NCI-H774 (cell line): ENCODE measurements at places on chromosomes 16 and 17.
A peak's percentile ranks its signal among the peaks of the same experiment; 100 is the strongest.

DNA sequence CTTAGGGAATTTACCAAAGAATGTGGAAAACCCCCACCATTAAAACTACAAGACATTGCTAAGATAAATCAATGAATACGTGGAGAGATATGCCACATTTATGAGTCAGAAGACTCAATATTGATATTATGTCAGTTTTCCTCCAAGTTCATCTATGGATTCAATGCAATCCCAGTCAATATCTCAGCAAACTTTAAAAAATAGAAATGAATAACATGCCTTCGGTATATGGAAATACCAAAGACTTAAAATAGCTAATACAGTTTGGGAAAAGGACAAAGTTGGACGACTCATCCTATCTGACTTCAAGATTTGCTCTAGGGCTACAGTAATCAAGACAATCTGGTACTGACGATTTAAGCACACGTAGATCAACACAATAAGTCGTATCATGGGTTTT, 31.2 kb downstream of the PIK3R5 start:
- DNase-seq = no peak

DNA sequence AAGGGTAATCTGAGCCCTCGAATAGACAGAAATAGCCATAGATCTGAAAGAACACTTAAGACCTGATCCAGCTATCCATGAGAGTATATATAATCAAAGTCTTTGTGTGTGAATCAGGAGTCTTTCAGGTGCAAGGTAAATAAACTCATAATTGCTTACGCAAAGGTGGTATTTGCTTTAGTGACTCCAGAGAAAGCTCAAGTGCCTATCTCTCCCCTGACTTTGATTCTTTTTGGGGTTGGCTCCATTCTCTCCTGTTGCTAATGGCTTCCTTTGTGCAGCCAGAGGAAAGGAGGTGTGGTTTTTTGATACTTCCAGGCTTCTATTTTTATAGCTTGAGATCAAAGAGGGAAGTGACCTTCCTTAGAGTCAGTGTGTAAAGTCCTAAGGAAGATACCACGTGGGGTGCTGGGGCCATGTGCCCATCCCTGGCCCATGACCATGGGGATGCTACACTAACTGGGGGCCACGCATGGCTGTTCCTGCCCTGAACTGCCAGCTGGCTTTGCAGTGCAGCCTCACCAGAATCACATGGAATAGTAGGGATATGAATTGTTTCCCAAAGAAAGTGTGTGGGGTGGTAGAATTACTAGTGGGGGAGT, 45.8 kb downstream of the TENT4B start:
- peak; percentile 31 for DNase-seq

DNA sequence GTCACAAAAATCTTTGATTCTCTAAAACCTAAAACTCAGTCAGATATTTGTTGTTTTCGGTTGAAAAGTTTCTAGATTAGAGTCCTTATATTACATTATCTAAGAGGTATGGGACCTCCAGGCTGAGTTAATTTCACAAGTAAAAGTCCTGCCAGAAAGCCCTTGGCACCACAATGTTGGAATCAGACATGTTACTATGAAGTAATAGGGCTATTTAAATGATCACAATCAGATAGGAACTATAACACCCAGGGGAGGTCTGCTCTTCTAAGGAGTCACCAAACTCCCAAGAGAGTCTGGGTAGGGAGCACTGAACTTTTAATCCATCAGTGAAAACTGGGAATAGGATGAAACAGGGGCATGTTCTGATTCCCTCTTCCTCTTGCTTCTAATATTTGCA, 54.2 kb downstream of the WIPI1 start:
- no peak for DNase-seq

DNA sequence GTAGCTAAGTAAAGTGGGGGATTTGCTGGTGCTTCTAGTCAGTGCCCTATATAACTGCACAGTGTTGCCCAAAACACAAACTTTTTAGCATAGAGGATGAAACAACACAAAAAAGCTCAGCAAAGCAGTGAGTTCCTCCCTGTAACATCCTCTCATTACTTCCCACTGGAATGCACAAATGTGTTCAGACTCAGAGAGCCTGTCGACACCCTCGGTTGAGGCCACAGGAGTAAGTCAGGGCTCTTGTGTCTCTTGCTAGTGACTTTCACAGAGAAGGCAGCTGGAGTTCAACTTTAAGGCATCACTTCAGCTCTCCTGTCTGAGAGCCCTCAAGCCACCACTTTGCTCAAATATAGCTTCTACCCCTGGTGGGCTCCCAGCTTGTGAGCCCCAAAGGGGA, 107.2 kb upstream of the NETO2 start:
- no peak for DNase-seq

GRCh38 chr16:49730772-49731171, 125.1 kb downstream of the ZNF423 start:
- DNase-seq = no peak

DNA sequence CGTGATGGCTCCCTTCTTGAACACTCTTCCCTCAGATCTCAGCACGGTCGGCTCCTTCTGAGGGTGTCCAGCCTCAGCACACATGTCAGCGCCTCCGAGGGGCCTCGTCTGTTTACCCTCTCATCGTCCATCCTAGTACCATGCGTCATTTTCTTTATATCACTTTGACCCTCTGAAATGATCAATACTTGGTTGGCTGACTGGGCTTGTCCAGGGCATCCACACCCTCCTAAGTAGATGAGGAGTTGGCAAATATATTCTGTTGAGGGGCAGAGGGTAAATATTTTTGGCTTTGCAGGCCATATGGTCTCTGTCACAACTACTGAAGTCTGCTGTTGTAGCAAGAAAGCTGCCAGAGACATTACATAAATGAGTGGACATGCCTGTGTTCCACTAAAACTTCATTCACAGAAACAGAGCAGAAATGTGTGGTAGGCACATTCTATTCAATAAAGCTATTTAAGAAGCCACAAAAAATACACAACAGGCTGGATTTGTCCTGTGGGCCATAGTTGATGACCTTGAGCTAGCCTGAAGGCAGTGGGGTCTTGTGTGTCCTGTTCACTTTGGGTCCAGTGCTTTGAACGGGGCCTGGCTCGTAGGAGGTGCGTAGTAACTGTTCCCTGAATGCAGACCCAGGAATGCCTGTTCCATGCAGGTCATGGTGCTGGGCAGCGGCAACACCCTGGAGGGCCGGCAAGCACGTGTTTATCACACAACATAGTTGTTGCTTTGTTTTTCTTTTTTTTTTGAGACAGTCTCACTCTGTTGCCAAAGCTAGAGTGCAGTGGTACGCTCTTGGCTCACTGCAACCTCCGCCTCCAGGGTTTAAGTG, 185.8 kb downstream of the SNX29 start:
- DNase-seq = no peak

DNA sequence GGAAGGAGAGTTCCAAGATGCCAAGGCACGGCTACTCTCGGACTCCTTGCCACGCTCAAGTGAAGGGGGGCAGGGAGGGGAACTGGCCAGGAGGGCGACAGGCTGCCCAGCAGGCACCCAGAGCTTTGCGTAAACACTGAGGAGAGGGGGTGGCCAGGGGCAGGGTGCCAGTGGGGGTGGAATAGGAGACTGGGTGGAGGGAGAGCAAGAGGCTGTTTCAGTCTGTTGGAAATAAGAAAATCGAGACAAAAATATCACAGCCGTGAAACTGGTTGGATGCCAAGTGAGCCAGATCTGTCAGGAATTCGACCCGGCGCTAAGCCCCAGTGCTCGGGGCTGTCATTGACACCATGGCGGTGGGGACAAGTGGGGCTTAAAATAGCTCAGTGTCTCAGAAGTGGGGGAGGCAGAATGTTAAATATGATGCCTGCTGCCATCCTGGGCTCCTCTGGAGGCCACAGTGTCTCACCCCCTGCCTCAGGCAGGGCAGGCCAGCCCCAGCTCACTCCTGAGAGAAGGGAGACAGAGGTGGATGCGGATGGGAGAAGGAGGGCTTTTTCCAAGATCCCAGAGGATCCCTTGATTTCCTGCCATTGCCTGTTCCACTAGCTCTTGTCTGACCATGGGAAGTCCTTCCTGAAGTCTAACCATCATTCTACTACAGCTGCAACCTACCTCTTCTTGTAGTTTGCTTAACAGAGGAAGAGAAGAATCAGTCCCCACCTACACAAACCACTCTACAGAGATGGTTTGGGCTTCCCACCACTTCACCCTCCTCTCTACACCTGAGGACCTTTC, 9.5 kb downstream of the PNMT start:
- DNase-seq = no peak

- DNase-seq = no peak
Observed at GRCh38 chr17:50259477-50260324, 14.6 kb upstream of the TMEM92 start.

- DNase-seq = peak; percentile 66
Observed at GRCh38 chr17:76623271-76624146, 20.0 kb downstream of the ST6GALNAC1 start.

GRCh38 chr16:65097296-65097695, 24.6 kb downstream of the CDH11 start:
- no peak for DNase-seq

GRCh38 chr17:7574176-7574953, 5.1 kb upstream of the CD68 start:
- DNase-seq = no peak

GRCh38 chr17:1515640-1516387, 598 bp downstream of the INPP5K start:
- no peak for DNase-seq

GRCh38 chr16:83296505-83296904, 511.3 kb upstream of the HSBP1 start:
- no peak for DNase-seq
